Progenitor cell of endocrine pancreas (in vitro differentiated cells): ENCODE measurements at places on chromosomes 16 and 17. TPM values are rescaled to one million over a fixed set of nuclear protein-coding genes. Genes with fewer than 3 reads are reported as not detected.

- peak overlapping the region; percentile 91 for H3K27ac ChIP-seq
- DNase-seq: peak; percentile 45
- peaks cover 4% of the 10 kb centered on the region for H3K36me3 ChIP-seq
- H3K4me3 ChIP-seq: peak overlapping the region; percentile 84
These were observed 1.2 kb downstream of the GPRC5B start for GRCh38 chr16:19883296-19883965.

- H3K27me3 ChIP-seq: peaks cover 17% of the 10 kb centered on the region
- no peak overlapping the region for H3K27ac ChIP-seq
- DNase-seq: no peak
- H3K4me1 ChIP-seq: no peaks in the 10 kb centered on the region
- H3K36me3 ChIP-seq: no peaks in the 10 kb centered on the region
- H3K4me3 ChIP-seq: no peak overlapping the region
These were observed 10.7 kb downstream of the GNAO1 start for GRCh38 chr16:56202036-56202435.

DNA sequence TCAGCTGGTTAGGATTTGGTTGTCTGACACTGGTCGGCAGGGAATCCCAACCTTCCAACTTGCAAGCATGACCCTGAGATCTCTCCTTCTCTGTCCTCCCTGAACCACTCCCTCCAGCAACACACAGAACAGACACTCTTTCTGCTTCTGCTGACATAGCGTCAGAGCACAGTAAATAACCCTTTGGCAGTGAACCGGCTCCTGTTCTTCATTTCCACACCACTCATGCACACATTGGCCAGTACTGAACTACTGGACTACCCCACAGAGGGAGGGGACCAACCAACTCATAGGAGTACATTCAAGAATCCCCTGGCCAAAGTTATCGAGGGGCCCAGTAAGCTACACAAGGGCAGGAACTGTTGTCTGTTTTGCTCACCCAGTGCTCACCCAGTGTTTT lies 138.2 kb downstream of the ZNF423 start:
- no peak overlapping the region for H3K27ac ChIP-seq
- peaks cover 8% of the 10 kb centered on the region for H3K36me3 ChIP-seq
- no peak for DNase-seq
- no peaks in the 10 kb centered on the region for H3K27me3 ChIP-seq
- H3K4me3 ChIP-seq: no peak overlapping the region

DNA sequence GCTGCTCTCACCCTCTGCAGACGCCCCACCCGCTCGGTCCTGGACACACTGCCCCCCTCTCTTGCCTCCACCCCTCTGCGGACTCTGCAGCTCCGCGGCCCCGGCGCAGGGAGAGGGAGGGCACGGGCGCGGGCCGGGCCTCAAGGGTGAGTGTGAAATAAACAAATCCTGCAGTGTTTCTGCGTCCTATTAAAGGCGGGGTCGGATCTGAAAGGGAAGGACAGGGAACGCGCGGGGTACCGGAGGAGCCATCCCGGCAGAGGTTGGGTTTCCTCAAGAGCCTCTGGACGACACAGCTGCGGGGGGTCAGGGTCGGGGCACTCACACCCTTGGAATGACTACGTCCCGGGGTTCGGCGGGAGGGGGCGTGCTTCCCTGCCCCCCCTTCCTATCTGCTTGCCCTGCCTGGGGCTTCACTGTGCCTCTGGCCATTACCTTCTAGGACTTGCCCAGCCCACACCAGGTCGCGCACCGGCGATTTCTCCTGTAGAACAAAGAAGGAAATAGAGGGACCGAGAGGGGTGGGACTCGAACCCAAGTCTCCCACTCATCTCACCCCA lies 466 bp upstream of the HSF4 start:
- H3K27me3 ChIP-seq: peaks cover 80% of the 10 kb centered on the region
- peaks cover 2% of the 10 kb centered on the region for H3K4me1 ChIP-seq
- H3K4me3 ChIP-seq: peak overlapping the region; percentile 31
- H3K36me3 ChIP-seq: no peaks in the 10 kb centered on the region
- DNase-seq: no peak

DNA sequence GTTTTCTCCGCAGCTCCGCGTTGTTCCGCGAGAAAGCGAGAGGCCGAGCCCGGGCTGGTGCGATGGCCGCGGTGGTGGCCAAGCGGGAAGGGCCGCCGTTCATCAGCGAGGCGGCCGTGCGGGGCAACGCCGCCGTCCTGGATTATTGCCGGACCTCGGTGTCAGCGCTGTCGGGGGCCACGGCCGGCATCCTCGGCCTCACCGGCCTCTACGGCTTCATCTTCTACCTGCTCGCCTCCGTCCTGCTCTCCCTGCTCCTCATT lies 404 bp downstream of the EMC6 start:
- H3K36me3 ChIP-seq: peaks cover 5% of the 10 kb centered on the region
- peaks cover 17% of the 10 kb centered on the region for H3K4me1 ChIP-seq
- H3K27ac ChIP-seq: peak overlapping the region; percentile 98
- no peaks in the 10 kb centered on the region for H3K27me3 ChIP-seq
- peak overlapping the region; percentile 96 for H3K4me3 ChIP-seq

GRCh38 chr17:8176998-8177731 lies 985 bp upstream of the TMEM107 start:
- peaks cover 3% of the 10 kb centered on the region for H3K27me3 ChIP-seq
- no peaks in the 10 kb centered on the region for H3K36me3 ChIP-seq
- peak overlapping the region; percentile 94 for H3K27ac ChIP-seq
- no peak for DNase-seq
- peak overlapping the region; percentile 88 for H3K4me3 ChIP-seq

DNA sequence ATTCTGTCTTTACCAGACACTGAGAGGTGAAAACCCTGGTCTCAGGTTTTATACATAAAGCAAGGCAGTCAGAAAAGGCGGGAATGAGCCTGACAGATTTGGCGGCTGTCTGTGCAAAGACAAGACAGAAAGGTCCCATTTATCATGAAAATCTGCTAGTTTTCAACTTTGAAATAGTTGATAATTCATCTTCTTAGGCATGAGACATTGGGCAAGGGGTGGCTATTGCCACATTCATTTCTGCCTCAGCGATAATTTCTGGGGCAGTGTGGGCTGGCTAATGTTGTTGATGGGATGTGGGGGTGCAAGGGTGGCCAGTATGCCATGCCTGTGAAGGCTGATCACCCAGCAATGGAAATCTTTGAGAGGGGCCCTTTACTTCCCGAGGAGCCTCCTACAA lies 173.8 kb upstream of the RPH3AL start:
- H3K27me3 ChIP-seq: no peaks in the 10 kb centered on the region
- no peak for DNase-seq
- no peak overlapping the region for H3K27ac ChIP-seq
- H3K36me3 ChIP-seq: peaks cover 17% of the 10 kb centered on the region

DNA sequence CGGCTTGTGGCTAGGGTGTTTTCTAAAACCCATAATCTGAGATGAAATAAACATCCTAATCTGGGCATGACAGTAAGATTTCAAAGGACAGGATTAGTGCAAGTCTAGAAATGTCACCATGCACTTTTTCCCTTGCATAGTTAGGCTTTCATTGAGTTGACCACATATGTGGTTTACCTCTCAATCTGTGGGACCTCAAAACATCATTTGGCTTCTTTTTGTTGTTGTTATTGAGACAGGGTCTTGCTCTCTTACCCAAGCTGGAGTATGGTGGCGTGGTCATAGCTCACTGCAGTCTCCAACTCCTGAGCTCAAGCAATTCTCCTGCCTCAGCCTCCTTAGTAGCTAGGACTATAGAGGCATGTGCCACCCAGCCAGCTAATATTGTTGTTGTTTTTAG lies 197.8 kb downstream of the CEP112 start:
- no peaks in the 10 kb centered on the region for H3K36me3 ChIP-seq
- H3K27ac ChIP-seq: no peak overlapping the region
- no peak for DNase-seq
- H3K4me1 ChIP-seq: no peaks in the 10 kb centered on the region
- no peaks in the 10 kb centered on the region for H3K27me3 ChIP-seq

DNA sequence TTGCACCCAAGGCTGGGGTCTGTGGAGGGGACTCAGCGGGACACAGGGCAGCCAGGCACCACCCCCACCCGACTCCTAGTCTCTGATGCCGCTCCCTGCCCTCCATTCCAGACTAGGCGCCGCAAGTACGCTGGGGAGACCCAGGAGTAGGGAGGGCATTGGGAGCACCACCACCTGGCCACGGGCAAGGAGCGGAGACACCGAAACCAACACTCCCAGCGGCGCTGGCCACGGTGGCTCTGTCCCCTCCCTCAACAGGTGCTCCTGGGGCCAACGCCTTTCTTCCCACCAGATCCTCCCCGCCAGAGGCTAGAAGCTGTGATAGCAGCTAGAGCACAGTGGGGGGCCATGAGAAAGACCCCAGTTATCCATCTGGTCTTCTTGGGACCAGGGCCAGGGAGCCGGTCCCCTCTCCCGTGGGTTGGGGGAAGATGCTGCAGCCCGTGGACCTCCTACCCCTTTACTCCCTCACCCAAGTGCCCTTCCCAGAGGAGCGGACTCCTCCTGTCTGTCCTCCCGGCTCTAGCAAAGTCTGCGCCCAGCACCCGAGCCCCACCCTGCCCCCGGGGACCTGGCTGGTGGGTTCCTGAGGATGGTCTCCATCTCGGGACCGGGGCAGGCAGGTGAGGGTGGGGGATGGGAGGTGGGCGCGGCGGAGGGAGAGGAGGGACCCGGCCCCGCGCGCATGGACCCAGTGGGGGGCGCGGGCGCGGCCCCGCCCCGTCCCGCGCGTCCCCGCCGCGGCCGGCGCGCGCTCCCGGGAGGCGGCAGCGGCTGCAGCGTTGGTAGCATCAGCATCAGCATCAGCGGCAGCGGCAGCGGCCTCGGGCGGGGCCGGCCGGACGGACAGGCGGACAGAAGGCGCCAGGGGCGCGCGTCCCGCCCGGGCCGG lies at the start of gene SYNGR3:
SYNGR3 (plus strand) TSS at position 762 of the 892 bp plus-strand sequence. CDS start 133 bp downstream, outside the sequence.
- DNase-seq: no peak
- peaks cover 32% of the 10 kb centered on the region for H3K27me3 ChIP-seq
- H3K4me3 ChIP-seq: peak within 1 kb of the TSS; percentile 68
- H3K27ac ChIP-seq: peak within 1 kb of the TSS; percentile 67
- H3K36me3 ChIP-seq: peaks cover 2% of the 10 kb centered on the region

DNA sequence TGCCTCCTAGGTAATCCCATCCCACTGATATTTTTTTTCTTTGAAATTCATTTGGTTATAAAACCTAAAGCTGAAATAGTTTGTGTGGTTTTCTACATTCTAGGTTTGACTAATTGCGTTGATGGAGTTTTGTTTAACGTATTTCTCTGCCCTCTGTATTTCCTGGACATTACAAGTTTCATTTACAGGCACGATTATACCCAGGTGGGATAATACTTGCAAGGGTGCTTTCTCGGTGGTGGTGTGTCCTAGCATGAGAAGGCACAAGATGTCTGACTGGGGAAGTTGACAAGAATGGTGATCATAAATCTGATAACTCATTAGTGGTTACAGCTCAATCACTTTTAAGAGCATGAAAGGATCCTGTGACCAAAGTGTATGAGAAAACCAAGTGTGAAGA lies 45.0 kb downstream of the DYNLRB2 start:
- no peak overlapping the region for H3K27ac ChIP-seq
- H3K4me1 ChIP-seq: no peaks in the 10 kb centered on the region
- H3K4me3 ChIP-seq: no peak overlapping the region
- H3K27me3 ChIP-seq: no peaks in the 10 kb centered on the region
- no peak for DNase-seq
- no peaks in the 10 kb centered on the region for H3K36me3 ChIP-seq

GRCh38 chr16:47359478-47359877 lies 101.4 kb downstream of the ITFG1 start:
- no peaks in the 10 kb centered on the region for H3K4me1 ChIP-seq
- no peak for DNase-seq
- no peak overlapping the region for H3K27ac ChIP-seq
- H3K36me3 ChIP-seq: peaks cover 4% of the 10 kb centered on the region
- no peak overlapping the region for H3K4me3 ChIP-seq

GRCh38 chr17:64540118-64540776 lies 33.5 kb downstream of the CEP95 start:
- H3K4me3 ChIP-seq: no peak overlapping the region
- H3K36me3 ChIP-seq: peaks cover 24% of the 10 kb centered on the region
- no peaks in the 10 kb centered on the region for H3K4me1 ChIP-seq
- no peak for DNase-seq
- no peak overlapping the region for H3K27ac ChIP-seq
- H3K27me3 ChIP-seq: no peaks in the 10 kb centered on the region

DNA sequence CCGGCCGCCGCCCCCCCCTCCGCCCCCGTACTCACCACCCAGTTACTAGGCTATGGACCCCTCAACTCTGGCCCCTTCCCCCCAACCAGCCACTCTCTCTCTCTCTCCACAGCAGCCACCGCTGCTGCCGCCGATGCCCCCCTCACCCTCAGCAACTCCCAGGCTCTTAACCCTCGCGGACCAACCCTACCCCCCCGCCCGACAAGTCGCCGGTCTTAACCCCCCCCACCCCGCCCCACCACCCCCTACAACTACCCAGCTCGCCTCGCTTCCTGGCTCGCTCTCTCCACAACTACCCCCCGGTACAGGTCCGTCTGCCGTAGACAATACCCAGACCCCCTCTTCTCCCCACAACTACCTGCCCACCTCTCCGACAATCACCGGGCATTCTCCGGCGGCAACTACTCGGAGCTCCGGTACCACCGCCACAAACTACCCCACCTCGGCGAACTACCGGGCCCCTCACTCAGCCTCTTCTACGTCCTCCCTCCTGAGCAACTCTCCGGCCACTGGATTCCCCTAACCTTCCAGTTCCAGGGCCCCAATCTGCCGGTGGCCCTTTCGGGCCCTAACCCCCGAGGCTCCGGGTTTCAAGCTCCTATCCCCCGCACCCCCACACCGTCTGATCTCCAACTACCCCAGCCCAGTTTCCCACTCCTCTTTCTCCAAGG lies 702 bp downstream of the PHF23 start:
- H3K27ac ChIP-seq: peak overlapping the region; percentile 100
- H3K4me1 ChIP-seq: peaks cover 39% of the 10 kb centered on the region
- peak overlapping the region; percentile 97 for H3K4me3 ChIP-seq
- no peaks in the 10 kb centered on the region for H3K27me3 ChIP-seq

DNA sequence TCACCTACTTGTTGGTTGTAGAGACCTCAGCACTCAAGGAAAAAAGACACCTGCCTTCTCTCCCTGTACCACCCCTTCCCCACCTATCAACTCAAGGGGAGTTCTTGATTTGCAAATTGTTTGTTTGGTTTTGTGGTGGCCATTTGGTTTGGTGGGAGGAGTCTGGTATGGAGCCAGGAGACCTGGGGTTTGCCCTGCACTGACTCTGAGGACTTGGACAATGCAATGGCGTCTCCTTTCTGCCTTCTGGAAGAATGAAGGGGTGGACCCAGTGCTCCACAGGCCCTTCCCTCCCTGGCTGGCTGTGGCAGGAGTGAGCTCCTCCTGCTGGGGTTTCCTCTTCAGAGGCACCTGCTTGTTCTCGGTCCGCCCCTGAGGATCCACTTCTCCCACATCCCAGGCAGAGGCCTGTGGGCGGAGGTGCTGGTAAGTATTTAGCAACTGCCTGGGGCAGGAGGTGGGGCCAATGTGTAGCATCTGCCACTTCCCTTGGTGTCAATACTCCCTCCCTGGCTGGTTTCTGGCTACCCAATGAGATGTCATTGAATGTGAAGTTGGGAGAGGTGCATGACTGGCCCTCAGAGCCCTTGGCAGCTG lies 164.5 kb downstream of the NTN1 start:
- no peaks in the 10 kb centered on the region for H3K36me3 ChIP-seq
- H3K27me3 ChIP-seq: peaks cover 50% of the 10 kb centered on the region

Gene CCDC144A
- 0.89 and 1.2 TPM in 2 replicates for total RNA-seq

Gene RAB26
- total RNA-seq: 20.4 and 23.3 TPM in 2 replicates

Gene TERB1
- total RNA-seq: 0.29 TPM in 1 of 2 replicates, not detected in the other

Gene PNMT
- total RNA-seq: 2.5 and 3.1 TPM in 2 replicates

Gene ZNF747
- total RNA-seq: 18.1 and 19.1 TPM in 2 replicates

Gene HOXB4
- 3.4 and 6.0 TPM in 2 replicates for total RNA-seq

Gene WSCD1
- 10.3 and 11.1 TPM in 2 replicates for total RNA-seq

Gene TNS4
- not detected in 2 replicates for total RNA-seq

Gene CLEC18B
- total RNA-seq: 3.0 and 3.5 TPM in 2 replicates

Gene WNT3
- total RNA-seq: 7.2 and 8.1 TPM in 2 replicates

Gene CDRT15
- total RNA-seq: not detected in 2 replicates

Gene CMTM4
- 80.9 and 82.3 TPM in 2 replicates for total RNA-seq
